Astrocyte (in vitro differentiated cells and primary cell): ENCODE measurements at places on chromosomes 5 and 9.
A peak's percentile ranks its signal among the peaks of the same experiment; 100 is the strongest.

DNA sequence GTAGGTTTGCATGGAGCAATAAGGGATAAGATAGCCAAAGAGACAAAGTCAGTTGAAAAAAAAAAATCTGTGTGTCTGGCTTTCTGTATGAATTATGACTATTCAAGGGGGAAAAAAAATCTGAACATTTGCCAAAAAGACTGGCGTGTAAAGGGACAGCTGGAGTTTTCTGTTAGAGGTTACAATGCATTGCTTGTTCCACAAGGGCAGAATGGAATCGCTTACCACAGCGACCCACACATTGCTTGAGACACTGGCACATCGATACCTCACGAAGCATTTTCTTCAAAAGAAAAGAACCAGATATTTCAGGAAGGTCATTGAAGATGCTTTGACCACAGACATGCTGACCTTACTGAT is 327.8 kb downstream of the TMEM167A start:
- peak; percentile 25 for DNase-seq

- DNase-seq = peak; percentile 72
These were observed at the start of gene PHYHD1 for GRCh38 chr9:128920381-128921058. PHYHD1 (plus strand) TSS chr9:128920982; CDS start chr9:128922324, 1,342 bp downstream.

- DNase-seq = no peak
These were observed 38.9 kb downstream of the NDUFS6 start for GRCh38 chr5:1840071-1840547.

DNA sequence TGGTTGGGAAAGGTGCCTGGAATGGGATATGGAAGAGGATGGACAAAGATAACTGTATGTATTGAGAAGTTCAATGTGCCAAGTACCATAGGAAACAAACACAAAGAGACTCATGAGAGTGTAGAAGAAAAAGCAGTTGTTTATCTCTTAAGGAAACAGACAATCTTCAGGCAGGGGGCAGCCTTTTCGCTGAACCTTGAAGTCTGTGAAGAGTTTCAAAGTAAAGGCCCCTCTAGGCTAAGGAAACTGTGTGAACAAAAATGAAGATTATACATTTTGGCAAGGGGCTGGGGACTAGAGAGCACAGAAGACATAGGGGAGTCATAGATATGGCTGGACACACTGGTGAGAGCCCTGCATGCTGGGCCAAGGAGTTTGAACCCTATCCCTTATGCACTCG is 27.5 kb upstream of the FRMPD1 start:
- DNase-seq = no peak

GRCh38 chr9:124256517-124257069 is 1.2 kb upstream of the NEK6 start:
- peak; percentile 96 for DNase-seq

DNA sequence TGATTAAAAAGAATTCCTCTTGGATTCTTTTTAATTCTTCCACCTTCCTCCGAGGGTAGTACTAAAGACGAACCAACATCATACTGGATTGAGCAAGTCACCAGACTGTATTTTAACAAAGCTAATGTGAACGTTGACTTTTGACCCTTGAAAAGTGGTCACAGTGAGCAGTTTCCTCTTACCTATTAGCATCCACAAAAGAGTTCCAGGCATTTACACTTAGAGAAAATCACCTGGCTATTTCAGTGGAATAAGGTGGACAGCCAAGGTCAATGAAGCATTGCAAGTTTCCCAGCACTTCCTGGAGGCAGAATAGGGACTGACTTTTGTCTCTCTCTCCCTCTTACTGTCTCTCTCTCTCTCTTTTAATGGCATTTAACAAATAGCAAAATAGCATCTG is 145.1 kb upstream of the DAB2 start:
- DNase-seq = no peak

DNA sequence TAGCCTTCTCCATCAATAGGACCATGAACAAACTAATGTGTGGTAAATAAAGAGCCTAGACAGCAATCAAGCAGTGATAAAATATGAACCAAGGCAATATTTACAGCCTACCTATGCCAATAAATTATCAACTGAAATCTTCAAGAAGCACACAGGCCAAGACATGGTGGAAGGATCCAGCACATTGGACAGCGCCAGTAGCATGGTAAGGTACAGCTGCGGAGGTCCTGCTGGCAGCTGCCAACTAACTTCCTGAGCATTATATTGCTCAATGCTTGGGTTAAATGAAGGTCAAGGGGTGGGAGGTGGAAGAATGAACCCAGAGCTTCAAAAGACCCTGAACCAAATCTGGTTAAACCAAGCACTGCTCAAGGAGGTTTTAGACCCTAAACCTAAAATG is 16.5 kb upstream of the SPDL1 start:
- DNase-seq = peak; percentile 45

- peak; percentile 62 for DNase-seq
These were observed 334.4 kb downstream of the CWC27 start for GRCh38 chr5:65102976-65103711.

DNA sequence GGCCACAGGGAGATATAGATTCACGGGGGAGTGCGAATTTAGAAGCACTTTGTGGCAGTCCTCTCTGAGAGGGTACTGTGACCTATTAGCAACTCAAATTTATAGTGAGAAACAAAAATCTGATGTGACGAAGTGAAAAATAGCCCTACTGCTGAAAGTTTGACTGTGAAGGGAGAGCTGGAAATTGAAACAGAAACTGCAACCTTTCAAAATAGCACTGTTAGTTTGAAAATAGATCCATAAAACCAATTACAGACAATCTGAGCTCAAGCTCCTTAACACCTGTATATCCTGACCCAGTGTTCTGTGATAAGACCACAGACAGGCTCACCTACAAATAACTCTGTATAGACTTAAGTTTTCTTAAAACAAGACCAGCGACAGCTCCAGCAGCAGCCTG is 420.1 kb downstream of the IRX1 start:
- no peak for DNase-seq

DNA sequence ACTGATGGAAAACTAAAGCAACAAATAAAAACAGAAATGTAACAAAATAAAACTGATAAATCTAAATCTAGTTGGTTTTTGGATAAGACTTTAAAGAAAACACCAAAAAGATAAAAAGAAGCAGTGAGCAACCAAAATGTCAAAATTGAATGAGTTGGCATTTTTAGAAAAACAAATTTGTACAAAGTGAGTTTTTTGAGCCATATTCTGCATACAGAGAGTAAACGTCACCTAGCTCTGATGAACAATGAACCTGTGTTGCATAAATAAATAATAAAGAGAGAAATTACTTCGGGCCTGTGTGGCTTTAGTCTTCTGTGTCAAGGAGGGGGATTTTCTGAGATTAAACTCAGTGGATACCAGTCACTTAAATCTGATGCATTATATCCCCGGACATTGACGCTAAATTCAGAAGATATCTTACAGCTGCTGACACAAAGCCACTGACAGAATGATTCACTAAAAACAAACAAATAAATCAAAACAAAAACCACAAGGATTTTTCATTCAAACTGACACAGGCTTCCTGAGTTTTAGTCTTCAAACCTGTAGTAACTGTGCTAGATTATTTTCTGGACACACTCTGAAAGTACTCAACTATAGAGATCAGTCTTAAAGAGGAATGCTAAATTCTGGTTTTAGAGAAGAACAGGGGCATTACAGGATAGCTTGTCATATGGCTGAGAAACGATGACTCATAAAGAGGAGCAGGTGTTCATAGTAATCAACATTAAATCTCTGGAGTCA is 403.5 kb upstream of the ST8SIA4 start:
- DNase-seq = peak; percentile 18

- no peak for DNase-seq
These were observed 212.7 kb upstream of the MVB12B start for GRCh38 chr9:126113756-126114408.

GRCh38 chr9:77588271-77588937 is 59.7 kb downstream of the GNA14 start:
- peak; percentile 90 for DNase-seq

GRCh38 chr9:33315371-33315770 is 25.1 kb downstream of the NFX1 start:
- DNase-seq = no peak

DNA sequence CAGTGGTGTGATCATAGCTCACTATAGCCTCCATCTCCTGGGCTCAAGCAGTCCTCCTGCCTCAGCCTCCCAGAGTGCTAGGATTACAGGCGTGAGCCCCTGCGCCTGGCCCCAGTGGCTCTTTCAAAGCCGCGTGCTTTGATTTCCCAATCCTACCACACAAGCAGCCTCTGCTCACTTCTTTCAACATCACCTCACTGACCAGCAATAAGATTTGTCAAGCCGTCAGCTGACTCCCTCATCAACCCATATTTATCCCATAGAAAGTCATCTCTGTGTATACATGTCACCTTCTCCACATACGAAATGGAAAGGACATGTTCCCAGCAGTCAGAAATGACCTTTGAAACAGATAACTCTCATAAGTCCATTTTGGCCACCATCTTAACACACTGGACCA is 26.0 kb downstream of the SLC31A2 start:
- DNase-seq = no peak

DNA sequence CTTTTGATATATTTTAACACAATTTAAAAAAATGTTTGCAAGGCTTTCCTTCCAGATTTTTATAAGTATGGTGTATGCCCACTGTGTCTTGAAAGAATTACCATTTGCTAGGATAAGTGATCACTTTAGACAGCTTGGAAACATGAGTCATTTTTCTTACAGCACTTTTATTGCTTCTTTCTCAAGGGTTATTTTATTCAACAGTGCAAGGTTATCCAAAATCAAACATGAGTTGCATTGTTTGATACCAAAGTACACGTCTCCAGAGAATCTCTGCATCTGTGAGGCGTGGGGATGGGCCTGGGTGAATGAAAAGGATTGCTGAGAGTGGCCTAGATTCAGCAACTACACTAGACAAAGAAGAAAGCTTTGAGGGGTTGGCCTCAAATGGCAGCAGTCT is 329.6 kb downstream of the ADAMTS6 start:
- peak; percentile 39 for DNase-seq

DNA sequence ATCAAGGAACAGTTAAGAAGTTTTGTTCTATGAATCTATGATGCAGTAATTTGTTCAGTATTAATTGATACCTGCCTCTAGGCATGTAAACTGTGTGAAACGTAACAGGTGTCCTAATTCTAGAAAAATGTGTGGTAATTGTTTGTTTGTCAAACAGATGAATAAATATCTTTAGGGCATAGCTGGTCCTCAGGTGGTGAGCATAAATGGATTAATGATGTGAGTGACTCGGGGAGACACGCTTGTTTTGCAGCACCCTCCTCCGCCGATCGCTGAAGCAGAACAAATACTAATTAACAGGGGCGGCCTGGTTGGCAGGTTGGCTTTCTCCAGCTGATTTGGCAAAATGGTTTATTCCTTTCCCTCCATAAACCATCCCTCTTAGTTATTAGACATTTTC is 88.8 kb downstream of the TLE4 start:
- DNase-seq = no peak

- no peak for DNase-seq
These were observed 639 bp downstream of the INVS start for GRCh38 chr9:100099722-100100042.

DNA sequence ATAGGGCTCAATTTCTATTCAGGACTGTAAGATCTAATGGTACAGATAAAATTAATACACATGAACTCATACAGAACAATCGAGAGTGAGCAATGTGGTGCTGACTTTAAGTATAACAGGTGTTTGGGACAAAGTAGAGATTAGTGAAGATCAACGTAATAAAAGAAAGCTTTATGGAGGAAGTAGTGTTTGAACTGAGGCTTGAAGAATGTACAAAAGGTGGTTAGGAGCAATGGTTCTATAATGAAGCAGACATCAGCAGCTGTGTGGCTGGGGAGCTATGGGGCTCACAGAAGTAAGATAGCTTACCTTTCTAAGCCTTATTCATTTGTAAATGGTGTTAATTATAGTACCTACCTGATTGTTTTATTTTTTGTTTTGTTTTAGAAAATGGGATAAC is 275.4 kb upstream of the RGMB start:
- no peak for DNase-seq

DNA sequence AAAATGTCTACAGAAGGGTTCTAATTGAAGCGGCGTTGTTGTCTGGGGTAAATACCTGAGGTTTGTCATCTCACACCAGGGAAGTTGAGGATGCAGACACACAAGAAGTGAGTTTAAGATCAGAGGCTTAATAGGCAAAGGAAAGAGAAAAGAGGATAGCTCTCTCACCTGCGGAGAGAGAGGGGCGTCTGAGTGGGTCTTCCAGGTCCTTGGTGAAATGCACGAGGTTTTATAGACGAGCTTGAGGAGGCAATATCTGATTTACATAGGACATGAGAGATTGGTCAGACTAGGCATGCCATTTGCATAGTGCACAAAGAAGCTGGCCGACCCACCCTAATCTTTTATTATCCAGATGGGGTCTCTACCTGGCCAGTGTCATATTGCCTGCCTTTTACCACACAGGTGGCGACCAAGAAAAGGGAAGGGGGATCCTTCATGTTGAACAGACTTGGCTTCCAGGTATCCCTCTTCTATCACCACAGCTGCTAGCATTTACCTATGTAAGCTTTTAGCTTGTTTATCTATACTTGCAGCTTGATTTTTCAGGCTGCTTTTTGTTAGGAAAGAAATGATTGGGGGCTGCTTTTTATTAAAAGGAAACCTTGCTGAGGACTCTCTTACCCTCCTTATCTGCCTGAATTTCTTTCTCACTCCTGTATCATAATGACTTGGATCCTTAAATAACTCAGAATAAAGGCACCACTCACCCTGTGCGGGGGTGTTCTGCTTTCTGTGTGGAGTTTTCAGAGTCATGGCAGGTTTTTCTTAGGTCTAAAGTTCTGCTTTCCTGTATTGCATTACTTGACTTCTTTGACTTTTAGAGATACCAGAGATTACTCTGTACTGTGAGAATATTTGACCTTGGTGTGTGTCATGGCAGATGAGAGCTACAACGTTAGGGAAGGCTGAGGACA is 9.4 kb upstream of the GLT6D1 start:
- DNase-seq = no peak

- DNase-seq = no peak
These were observed 62.5 kb downstream of the CSNK1A1 start for GRCh38 chr5:149488645-149489306.

GRCh38 chr9:115804206-115804605 is 349.4 kb upstream of the PAPPA start:
- DNase-seq = no peak

DNA sequence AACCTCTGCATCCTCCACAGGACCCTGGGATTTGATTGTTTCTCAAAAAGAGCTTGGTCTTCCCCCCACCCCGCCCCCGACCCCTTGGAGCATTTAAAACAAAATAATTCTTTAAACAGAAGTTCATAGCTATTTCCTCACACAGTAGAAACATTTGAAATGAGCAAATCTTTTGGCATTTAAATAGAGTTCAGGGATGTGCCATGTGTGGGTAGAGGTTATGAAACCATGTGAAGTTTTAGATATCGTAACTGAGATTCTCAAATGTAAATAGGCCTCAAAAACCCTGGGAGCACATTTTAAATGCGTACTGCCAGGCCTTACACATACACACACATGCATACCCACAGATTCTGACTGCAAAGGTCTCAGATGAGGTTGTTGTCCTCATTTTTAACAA is 66.5 kb downstream of the EPB41L4B start:
- peak; percentile 71 for DNase-seq

- DNase-seq = peak; percentile 60
These were observed 106.2 kb upstream of the TXNDC8 start for GRCh38 chr9:110443866-110444220.

GRCh38 chr5:137731176-137731575 is 4.7 kb downstream of the KLHL3 start:
- no peak for DNase-seq
